Endodermal cell (in vitro differentiated cells): ENCODE measurements at places on chromosomes 12 and 14. TPM values are rescaled to one million over a fixed set of nuclear protein-coding genes. Genes with fewer than 3 reads are reported as not detected.

The FAM186B gene
- 0.22 to 0.57 TPM in 2 of 3 replicates, not detected in the other for total RNA-seq

The DAO gene
- not detected in 3 replicates for total RNA-seq

The TGFB3 gene
- total RNA-seq = 3.7 and 6.8 TPM in 2 replicates

DNA sequence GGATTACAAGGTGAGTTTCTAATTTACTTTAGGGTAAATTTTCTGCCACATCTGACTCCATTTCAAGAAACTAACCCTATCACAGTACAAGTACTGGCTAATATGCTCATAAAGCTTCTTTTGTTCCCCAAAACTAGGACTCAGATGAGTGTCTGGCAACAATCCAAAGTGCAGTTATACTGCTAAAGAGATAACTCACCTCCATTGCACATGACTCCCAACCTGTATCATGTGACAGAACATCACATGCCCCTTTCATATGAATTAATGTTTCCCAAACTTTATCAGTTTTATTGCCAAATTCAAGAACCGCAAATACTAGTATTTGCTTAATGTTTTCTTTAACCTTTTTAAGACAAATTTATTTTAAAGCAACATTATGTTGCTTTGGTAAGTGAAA lies 3.9 kb upstream of the PPP1R12A start:
- no peak for DNase-seq

GRCh38 chr12:130201037-130201436 lies 38.8 kb downstream of the FZD10 start:
- peak; percentile 21 for DNase-seq

DNA sequence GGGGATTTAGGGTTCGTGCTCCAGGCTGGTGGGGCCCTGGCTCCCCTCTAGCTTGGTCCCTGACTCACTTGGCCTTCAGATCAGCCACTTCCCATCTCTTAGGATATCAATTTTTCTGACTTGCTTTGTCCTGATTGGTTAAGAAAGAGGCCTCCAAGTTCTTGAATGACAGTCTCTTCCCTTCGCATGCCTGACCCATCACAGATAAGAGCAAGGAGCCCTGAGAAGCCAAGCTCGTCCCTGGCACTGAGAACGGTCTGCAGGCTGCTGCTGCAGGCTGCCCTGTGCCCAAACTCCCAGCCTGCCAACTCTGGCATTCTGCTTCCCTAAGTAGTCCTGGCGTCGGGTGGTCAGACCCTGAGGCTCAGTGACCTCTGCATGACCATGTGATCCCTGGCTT lies 794 bp upstream of the LRTM2 start:
- DNase-seq = no peak

GRCh38 chr14:70707138-70708038 lies 65.7 kb downstream of the TTC9 start:
- DNase-seq = peak; percentile 74

DNA sequence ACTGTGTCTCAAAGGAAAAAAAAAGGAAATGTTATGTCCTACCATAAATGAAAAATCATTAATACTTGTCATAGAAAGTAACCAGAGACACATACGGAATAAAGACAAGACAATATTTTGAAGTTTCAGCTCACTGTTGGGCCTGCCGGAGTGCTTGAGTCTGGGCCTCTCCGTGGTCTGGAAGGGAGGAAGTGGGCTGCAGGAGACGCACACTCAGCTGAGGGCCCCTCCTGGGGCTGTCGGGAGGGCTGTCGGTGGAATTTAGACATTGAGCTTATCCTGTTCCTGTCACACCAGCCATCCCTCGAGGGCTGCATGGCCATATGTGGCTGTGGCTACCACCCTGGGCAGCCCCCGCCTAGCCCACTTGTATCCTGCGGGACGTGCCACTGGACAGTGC lies 80.6 kb downstream of the DDX51 start:
- no peak for DNase-seq

- DNase-seq = no peak
Observed at GRCh38 chr12:121713257-121713777, 765 bp downstream of the TMEM120B start.
